ENCODE measurements at places on chromosomes 3 and 15.

- DNase-seq, result no peak
Measured at GRCh38 chr15:56933410-56933809, 15.0 kb downstream of the TCF12 start.

- DNase-seq, result no peak
Measured at GRCh38 chr15:23634181-23634580, 13.5 kb downstream of the MAGEL2 start.

GRCh38 chr3:155189478-155189877 is 104.0 kb downstream of the STRIT1 start:
- no peak for DNase-seq

- no peak for DNase-seq
Measured at GRCh38 chr3:129624347-129625071, 18.0 kb upstream of the PLXND1 start.

DNA sequence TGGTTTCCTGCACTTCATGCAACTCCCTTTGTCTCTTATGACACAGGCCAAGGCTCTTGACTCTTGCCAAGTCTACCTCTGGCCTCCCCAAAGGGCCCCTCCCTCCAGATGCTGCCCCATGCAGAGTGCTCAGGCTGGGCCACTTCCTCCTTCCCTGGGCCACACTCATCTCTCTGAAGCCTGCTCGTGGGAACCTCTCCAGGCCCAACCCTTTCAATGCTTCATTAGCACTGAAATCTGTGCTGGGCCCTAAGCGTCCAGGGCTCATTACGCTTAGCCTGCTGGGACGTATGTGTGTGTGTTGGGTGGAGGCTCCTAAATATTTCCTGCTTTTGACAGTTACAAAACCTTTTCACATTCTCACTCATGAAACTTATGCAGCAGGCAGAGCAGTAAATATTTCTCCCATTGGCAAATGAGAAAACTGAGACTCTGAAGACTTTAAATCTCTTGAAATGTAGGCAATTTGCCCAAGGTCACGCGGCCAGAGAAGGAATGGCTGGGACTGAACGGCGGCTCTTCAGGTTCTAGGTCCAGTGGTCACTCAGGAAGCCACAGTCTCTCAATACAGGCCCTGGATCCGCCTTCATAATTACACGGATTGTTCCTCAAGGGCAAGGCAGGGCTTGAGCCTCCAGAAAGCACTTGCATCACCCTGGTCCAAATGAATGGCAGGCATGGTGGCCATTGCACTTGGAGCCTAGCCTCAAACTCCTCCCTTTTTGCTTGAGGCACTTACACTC is 241.7 kb upstream of the HES1 start:
- DNase-seq, result no peak

GRCh38 chr3:25235466-25235865 is 192.6 kb upstream of the RARB start:
- DNase-seq, result no peak

DNA sequence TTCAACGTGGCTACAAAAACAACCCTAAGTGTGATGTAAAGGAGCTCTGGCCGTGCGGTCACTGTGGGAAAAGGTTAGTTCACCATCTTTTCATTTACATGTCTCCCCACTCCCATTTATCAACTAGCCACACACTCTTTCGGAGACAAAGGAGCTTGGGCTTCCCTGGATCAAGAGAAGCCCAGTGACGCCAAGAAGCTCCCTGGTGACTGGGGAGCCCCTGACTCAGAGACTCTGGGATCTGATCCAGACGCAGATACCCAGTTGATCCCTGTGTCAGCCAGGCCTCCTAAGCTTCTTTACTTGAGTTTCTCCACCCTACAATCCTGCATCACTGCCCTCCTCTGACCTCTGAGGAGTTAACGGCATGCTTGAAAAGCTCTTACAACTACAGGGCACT is 43.9 kb downstream of the HEG1 start:
- no peak for DNase-seq

Data from effector memory CD8-positive, alpha-beta T cell (primary cell).